ENCODE measurements at places on chromosomes 5 and 9.

DNA sequence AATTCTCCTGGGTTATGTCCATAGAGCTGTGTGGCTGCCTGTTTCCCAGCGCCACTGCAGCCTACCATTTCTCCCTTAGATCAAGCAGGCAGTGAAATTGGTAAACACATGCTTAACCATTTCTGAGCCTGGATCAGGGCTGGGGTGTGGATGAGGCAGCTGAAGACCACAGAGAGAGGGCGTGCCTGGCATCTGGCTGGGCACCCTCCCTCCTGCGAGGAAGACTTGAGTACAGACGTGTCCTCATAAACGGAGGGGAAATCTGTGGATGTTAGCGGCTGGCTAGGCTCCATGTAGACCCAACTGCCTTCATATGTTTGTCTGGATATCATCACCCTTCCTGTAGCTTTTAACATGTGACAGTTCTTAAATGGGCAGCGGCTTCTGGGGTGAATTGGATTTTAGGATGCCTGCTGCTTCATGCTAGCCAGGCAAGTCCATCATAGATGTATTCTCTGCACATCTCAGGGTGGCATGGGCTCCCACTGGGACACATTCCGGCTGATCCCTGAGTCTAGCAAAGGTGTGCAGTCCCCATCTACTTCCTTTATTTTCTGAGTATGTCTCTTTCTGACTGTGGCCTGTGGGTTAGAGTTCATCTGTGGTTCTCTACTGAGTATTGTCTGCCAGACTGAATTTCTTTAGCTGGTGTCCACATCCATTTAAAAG lies 11.0 kb downstream of the RGS3 start:
- no peak for DNase-seq

DNA sequence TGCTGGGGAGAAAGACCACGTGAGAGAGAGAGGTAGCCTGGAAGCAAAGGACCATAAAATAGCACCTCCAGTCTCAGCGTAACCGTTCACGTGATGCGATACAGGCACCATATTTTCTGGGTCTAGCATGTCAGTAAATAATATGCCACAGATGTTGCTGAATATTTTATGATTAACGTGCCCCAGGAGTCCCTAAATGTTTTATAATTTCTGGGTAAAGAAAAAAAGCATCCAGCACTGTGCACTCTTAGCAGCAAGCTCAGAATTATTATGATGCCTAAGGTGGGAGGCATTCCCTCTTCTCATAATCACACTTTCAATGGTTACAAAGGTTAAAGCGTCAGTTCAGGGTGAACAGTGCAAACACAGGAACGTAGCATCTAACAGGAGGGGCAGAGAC lies 121.8 kb downstream of the CAVIN4 start:
- no peak for DNase-seq

DNA sequence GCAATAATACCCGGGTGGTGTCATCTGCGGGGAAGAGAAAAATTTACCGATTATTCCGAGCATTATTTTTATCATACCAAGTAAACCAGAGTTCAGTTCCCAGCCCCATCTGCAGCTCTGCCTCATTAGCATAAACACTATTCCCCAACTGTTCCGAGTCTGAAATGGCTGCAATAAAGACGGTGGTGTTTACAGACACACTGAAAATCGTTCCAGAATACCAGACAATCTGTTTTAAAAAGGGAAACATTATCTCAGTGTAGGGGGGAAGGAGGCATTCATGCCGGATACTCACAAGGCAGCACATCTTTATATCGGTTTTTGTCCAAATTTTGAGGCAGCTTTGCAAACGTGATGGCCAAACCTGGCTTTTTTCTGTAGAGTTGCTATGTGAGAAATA lies 70.3 kb upstream of the EPB41L4B start:
- no peak for DNase-seq

- DNase-seq = no peak
Measured at GRCh38 chr5:111914966-111915636, 158.1 kb upstream of the NREP start.

DNA sequence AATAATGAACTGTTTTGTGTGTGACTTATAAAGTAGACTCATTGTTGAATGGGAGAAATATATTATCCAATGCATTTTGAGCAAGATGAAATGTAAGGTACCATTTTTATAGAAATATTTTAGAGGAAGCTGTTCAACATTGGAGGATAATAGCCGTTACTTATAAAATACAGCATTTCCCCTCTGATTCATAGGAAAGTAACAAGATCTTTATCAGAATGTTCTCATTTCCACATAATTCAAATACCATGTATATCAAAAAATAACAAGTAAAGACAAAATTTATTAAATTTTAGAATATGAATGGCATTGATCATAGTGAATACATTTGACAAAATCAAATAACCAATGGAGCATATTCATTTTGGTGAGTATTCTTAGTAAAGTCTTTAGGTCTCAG lies 346.7 kb upstream of the PTGER4 start:
- no peak for DNase-seq

- DNase-seq = no peak
Measured at GRCh38 chr5:17907094-17907493, 272.8 kb downstream of the TAF11L14 start.

- no peak for DNase-seq
Measured at GRCh38 chr5:88682131-88682530, 200.9 kb downstream of the MEF2C start.

DNA sequence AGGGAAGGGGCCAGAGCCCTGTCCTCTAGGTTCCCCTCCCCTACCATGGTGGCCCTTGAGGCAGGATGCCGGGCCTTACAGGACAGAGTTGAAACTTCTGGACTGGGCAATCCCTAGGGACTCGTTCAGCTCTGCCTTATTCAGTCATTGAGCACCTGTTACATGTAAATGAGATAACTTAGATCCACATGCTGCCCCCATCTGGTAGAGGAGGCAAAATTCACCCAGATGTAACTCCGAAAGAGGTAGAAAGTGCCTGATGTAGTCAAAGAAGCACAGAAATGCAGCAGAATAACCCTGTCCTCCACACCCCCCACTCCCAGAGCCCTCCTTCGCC lies 1.5 kb downstream of the GGTA1 start:
- DNase-seq = peak; percentile 77

DNA sequence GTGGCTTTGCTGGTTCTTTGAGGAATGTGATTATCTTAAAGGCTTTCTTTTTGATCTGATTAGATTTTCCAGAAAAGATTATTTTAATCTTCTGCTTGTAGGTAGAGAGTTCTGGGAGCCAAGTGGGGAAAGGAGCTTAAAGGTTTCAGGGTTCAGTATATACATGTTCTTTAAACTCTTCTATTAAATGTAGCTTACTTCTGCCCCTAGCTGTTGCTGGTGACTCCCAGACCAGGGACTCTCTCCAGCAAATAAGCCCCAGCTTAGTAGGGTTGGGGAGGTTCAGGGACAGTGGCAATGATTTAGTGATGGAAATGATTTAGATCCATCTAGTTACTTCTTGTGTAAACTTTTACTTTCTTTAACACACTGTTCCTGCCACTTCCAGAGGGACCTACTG lies 72.2 kb downstream of the SLC12A2 start:
- DNase-seq = no peak

GRCh38 chr5:115402822-115403577 lies 106.5 kb upstream of the CCDC112 start:
- DNase-seq = no peak

GRCh38 chr5:160367885-160368284 lies 2.5 kb downstream of the C1QTNF2 start:
- DNase-seq = no peak

GRCh38 chr5:67221487-67222242 lies 25.1 kb upstream of the CD180 start:
- DNase-seq = no peak

GRCh38 chr9:95103281-95103771 lies 214.2 kb downstream of the FANCC start:
- no peak for DNase-seq

DNA sequence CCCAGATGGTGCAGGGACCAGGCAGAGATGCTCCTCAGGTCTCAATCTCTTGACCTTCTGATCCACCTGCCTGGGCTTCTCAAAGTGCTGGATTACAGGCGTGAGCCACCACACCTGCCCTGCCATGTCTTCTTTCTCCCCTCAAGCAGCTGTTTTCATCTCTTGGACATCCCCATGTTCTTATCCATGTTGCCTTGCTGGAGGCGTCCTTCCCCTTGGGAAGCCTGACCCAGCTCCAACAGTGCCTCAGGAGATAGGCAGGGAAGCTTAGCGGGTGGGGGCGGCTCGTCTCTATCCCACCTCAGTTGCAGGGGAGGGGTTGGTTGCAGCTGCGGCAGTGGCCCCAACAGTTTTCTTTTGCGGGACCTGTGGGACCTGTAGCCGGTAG lies 24.7 kb upstream of the SPATA31E1 start:
- DNase-seq = no peak

GRCh38 chr5:5658226-5658625 lies 235.7 kb downstream of the ICE1 start:
- DNase-seq = no peak

GRCh38 chr5:55691265-55692105 lies 20.6 kb downstream of the SLC38A9 start:
- peak; percentile 33 for DNase-seq

GRCh38 chr9:120536949-120537640 lies 42.9 kb downstream of the CDK5RAP2 start:
- no peak for DNase-seq

DNA sequence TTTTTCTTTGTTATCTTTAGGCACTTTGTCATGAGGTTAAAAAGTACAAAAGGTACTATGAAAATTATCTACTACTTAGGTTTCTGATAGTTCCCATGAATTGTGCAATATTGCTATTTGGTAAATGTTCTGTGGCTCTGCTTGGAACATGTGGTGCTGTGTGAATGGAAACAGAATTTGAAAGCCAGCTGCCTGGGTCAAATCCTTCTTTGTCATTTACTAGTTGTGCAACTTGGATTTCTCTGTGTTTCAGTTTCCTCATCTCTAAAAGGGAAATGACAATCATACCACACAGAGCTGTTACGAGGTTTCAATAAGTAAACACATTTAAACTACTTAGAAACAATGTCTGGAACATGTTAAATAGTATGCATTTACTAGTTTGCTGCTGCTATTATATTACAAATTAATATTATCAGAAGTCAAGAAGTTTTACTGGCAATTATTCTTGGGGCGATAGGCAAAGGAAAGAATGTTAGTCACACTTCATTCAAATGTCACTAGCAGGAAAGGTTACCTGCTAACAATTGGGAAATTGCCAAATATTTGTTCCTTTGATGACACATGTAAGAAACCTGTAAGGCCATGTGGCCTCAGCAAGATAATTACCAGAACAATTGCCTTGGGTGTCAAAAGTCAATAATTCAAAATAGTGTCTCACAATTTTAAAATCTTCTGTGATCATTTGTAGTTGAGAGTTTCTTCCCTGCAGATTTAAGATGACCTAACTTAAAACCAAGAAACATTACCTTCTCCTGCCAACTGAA lies 184.8 kb downstream of the KIAA0825 start:
- DNase-seq = peak; percentile 73

DNA sequence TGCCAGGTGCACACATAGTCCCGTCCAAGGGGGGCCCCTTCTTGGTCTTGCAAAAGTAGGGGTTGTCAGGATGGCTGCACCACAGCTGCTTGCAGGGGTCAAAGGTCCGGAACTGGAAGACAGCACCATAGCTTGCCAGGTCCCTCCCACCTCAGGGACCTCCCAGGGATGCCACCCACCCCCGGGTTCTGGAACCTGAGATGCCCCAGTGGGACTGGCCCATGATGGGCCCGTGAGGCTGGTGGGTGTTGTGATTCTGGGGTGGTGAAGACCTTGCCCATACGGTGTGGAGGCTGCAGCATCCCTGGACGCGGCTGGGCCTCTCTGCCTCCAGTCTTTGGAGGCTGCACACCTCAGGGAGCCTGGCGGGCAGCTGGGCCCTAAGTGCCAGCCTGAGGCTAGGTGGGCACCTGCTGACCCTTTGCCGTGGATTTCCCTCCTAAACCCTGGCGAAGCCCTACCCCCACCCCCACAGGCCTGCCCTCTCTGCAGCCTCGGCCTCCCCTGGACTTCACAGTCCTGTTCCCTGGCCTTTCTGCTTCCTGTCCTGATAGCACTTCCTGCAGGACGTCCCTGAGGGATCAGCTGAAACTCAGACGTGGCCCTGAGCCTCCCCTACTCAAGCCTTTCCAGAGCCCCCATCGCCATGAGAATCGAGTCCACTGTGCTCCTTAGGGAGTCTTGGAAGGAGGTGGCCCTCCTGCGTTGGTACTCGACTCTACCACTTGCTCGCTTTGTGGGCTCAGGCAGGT lies 92.1 kb downstream of the ZNF354C start:
- DNase-seq = no peak

DNA sequence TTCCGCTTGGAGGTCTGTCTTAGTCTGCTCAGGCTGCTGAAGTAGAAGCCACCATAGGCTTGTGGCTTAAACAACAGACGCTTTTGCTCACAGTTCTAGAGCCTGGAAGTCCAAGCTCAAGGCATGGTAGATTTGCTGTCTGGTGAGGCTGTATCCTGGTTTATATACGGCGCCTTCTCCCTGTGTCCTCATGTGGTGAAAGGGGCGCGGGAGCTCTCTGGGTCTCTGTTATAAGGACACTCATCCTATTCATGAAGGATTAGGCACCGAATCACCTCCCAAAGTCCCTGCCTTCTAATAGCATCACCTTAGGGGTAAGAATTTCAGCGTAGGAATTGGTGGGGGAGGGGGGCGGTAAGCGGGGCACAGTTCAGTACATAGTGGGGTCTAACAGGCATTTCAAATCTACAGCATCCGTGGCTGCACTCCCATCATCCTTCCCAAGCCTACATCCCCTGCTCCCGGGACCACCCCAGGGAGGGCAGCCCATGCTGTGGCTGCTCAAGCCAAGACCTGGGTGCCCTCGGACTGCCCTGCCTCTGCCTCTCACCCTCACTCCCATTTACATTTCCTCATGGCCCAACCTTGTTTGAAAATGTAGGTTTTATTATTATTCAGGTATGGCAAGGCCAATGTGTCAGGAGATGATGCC lies 15.1 kb upstream of the LPCAT1 start:
- no peak for DNase-seq

DNA sequence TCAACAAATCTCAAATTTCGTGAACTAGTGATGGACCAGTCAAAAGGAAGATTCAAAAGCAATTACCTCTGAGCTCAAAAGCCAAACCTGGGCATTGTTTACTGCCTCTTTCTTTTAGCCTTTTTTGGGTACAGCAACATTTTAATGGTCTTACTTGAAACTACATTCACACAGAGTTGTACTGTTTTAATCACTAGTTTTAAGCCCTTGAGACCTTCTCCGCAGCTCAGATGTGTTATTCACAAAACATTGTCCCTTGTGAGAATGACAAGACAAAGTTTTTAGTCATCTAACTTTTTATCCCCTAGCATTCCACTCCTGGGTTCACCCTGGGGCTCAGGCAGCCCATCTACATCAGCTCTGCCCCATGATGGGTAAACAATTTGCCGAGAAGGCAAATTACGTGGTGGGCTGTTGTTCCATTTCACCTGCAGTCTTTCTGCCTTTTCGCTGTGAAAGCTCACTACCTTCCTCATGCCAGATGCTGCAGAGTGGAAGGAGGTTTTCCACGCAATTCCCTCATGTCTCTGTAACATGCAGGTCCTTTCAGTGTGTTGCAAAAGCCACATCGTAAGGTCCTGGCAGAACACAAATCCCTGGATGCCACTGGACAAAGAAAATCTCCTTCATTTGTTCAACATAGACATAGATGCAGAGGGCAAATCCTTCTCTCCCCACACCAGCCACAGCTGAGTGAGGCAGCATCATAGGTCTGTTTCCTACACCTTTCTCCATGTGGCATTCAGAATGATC lies 175.7 kb downstream of the EBF1 start:
- no peak for DNase-seq
